ENCODE measurements at places on chromosomes 12 and 14. TPM values are rescaled to one million over a fixed set of nuclear protein-coding genes. Genes with fewer than 3 reads are reported as not detected.

- no peak for DNase-seq
These were observed 448.1 kb downstream of the NPAS3 start for GRCh38 chr14:33386781-33387180.

DNA sequence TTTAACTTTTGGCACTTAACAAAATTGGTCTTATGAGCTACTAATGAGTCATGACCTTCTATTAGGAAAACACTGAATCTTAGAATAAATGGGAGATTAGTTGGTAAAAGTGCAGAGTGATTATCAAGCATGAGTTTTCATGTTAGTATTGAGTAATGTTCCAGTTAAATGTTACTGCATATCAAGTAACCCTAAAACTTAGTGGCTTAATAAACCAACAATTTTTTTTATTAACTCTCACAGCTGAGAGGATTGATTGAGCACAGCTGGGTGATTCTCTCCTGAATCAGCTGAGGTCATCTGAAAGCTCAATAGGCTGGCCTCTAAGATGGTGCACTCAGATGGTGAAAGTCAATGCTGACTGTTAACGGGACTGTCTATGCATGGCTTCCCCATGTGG lies 248.6 kb downstream of the BCL11B start:
- no peak for DNase-seq

GRCh38 chr12:66438601-66439000 lies 136.3 kb downstream of the HELB start:
- no peak for DNase-seq

The MAPK1IP1L gene
- total RNA-seq: 101 TPM

Data from GM12878 (cell line).